Effector CD4-positive, alpha-beta T cell (primary cell): ENCODE measurements at places on chromosomes 4 and X.
A peak's percentile ranks its signal among the peaks of the same experiment; 100 is the strongest.

DNA sequence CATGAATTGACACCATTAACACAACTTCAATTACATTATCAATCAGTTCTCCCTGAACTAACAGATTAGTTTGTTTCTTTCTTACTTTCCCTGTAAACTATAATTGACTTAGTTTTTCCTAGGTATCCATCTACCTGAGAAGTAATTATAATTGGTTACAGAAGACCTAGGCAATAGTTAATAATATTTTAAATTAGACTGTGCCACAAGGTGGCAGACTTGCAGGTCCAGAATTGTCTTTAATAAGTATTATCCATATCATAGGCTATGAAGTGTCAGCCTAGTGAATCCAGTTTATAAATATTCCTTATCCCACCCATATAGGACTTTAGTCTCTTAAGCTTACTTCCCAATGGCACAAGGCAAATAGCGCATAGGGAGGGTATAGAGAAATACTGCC, 48.9 kb upstream of the FAM47B start:
- no peak for DNase-seq

GRCh38 chrX:108126661-108127060, 35.1 kb downstream of the ATG4A start:
- no peak for DNase-seq

GRCh38 chrX:37407736-37408135, 58.6 kb downstream of the PRRG1 start:
- DNase-seq, result no peak

- no peak for DNase-seq
Measured at GRCh38 chr4:83833920-83834319, 298.0 kb downstream of the GPAT3 start.

DNA sequence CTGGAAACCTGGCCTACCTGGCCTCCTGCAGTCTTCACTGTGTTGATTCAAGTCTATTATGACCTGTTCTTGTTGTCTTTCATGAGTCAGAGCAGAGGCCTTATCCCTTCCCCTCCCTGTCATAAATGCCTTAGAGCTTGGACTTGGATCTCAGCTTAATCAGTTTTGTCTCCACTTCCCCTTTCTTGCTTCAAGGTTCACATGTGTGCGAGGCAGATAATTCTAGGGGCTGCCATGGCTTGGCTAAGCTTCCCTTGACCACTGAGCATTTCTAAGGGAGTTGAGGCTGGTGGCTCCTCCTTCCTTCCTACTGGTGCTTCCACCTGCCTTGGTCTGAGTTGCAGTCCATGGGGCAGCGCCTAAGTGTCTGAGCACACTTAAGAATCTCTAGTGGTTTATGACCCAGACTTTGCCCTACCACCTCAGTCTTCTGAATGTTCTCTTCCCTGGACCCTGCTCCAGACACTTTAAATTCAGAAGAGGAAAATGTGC, 1.7 kb upstream of the HEPH start:
- no peak for DNase-seq

- no peak for DNase-seq
Measured at GRCh38 chrX:9842541-9842940, 56.3 kb downstream of the SHROOM2 start.

DNA sequence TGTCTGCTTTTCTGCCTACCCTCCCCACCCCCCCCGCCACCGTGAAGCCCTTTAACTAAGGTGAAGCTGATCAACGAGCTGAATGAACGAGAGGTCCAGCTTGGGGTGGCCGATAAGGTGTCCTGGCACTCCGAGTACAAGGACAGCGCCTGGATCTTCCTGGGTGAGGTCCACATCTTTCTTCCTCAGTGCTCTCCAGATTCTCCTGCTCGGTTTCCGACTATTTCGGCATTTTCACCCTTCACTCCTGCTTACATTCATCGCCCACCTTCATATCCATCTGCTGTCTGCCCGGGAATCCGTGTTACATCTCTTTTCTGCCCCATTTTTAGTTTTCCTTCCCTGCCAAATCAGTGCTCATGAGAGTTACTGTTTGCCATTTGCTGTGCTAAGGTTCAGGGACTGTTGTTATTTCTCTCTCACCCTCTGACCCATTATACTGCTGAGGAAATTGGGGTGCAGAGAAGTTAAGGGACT, 459 bp downstream of the RBMX2 start:
- DNase-seq, result no peak

- DNase-seq, result no peak
Measured at GRCh38 chrX:45992402-45993123, 552.7 kb downstream of the ZNF674 start.

- DNase-seq, result no peak
Measured at GRCh38 chrX:29196501-29196900, 609.3 kb downstream of the IL1RAPL1 start.

- no peak for DNase-seq
Measured at GRCh38 chr4:15717086-15717485, 14.2 kb downstream of the BST1 start.

GRCh38 chr4:136112116-136112515, 1420.2 kb downstream of the PCDH18 start:
- DNase-seq, result no peak

DNA sequence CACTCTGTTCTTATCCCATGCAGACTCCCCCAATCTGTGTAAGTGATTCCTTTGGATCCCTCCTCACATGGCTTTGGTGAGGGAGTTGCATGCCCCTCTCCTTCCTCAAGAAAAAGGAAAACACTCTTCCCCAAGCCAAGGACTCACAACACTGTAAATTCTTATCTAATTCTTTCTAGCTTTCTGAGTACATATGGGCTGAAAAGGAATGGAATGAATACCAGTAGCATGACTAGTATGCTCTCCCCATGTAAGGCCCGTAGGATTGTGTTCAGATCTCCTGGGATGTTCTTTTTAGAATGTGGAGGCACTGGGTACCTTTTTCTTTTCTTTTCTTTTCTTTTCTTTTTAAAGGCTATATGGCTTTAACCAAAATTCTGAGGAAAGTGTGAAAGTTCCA, 17.0 kb upstream of the MAGED1 start:
- no peak for DNase-seq

- no peak for DNase-seq
Measured at GRCh38 chr4:5100986-5101385, 49.7 kb downstream of the STK32B start.

GRCh38 chr4:47830265-47831025, 7.4 kb downstream of the CORIN start:
- DNase-seq, result no peak

DNA sequence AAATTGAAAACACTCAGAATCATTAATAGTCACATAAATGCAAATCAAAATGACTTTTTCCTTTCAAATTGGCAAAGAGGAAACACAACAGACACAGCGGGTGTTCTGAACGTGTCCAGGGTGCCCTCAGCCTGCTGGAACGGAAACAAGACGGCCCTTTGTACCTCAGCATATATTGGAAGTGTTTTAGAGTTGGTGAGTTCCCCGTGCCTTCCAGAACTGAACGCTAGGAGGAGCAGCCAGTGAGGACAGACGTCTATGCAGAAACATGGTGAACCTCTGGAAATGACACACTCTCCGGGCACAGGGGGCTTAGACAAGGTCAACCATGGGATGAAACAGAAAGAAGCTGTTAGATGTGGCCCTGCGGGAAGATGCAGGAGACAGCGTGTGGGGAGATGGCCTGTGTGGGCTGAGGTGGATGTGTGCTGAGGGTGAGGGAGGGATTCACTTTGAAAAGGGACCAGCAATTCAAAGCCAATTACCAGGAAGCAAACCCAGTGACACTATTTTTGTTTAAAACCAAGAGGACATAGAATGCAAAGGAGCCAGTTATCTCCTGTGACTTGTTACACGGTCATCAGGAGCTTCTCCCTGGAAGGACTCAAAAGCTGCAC, 40.4 kb downstream of the RNF212 start:
- DNase-seq, result peak; percentile 18

DNA sequence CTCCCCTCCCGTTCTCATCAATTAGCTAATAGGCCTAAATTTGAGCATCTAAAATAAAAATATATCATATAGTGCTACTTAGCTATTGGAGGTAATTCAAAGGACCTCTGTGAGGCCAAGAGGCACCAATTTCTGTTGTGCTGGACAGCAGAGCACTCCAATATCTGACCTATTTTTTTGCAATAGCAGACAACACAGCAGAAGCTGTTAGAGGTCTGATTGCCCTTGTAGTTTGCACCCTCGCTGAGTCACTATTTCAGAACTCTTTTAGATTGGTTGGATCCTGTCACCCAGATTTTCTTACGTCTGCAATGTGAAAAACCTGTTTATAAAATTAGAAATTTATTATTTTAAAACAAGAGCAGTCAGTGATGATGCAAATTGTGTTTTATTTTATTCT, 184.1 kb downstream of the CEP135 start:
- no peak for DNase-seq

DNA sequence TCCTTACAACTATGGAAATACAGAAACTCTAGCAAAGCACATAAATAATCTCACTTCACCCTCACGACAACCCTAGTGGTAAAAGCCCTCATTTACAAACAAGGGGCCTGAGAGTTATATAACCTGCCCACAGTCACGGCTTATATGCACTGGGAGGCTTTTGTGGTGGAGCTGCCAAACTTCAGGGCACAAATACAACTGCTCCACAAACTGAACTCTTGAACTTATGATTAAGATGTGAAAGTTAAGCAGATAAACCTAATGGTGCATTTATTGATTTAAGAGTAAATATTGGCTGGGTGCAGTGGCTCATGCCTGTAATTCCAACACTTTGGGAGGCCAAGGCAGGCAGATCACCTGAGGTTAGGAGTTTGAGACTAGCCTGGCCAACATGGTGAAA, 19.0 kb downstream of the SLC2A9 start:
- DNase-seq, result no peak

DNA sequence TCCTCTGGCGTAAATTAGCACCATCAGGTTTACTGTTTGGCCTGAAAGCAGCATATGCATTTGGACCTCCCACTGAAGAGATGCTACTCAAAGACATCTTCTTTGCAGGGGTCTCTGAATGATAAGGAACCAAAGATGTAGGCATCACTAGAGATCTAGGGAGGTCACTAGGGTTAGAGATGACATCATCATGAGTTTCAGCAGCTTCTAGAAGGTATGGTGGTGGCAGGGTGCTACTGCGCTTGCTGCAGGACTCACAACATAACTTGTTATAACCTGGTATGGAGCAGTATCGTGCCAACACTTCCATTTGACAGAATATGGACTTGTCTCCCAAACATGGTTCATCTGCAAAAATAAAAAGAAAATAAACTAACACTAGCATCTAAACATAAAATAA, 251.6 kb downstream of the NPFFR2 start:
- DNase-seq, result no peak

GRCh38 chr4:28358606-28359005, 1498.0 kb downstream of the STIM2 start:
- DNase-seq, result no peak
